CD4-positive, alpha-beta T cell (primary cell): ENCODE measurements at places on chromosomes 4 and X.
A peak's percentile ranks its signal among the peaks of the same experiment; 100 is the strongest.

DNA sequence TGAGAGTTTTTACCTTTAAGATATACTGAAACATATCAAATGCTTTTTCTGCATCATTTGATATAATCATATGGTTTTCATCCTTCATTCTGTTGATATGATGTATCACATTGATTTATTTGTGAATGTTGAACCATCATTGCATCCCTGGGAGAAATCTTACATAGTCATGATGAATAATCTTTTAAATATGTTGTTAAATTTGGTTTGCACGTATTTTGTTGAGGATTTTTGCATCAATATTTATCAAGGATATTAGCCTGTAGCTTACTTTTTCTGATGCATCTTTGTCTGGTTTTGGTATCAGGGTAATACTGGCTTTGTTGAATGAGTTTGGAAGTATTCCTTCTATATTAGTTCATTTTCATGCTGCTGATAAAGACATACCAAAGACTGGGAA is 541.4 kb downstream of the TLL1 start:
- no peak for DNase-seq

DNA sequence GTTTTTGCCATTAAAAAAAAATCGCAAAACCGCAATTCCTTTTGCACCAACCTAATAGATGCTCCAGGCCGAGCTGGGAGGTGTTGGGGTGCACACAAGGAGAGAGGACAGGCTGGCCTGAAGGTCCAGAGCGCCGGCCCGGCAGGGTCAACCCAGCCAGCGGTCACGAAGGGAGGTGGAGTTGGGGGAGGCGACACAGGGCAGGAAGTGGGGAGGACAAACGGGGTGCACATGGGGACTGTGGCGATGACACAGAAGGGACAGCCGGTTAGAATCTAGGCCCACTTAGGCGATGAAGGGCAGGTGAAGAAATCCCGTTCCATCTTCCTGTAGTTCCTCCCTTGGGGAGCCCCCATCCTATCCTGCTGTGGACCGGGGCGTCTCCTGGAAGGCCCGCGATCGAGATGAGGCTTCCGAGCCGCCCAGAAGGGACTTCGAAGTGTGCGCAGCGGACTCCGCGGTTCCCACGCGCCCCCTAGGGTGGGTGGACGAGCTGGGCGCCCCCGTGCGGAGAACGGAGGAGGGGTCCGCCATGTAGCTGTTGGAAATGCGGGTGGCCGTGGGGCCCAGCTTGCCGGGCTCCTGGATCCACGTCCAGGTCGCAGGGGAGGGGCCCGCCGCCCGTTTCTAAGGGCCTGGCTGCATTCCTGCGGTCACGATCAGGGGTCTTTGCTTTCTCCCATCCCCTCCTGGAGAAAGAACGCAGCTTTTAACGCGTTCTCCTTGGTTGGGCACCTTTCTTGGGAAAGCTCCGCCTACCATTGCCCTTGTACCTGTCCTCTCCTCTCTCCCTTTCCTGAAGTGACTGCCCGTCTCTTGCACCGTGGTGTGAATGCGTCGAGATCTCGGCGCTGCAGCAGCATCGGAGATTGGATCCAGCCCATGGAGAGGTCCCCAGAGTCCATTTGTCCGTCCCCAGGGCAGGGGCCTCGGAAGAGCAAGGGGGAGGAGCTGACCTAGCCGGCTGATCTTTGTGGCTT is 17.0 kb upstream of the HPF1 start:
- peak; percentile 41 for DNase-seq

GRCh38 chr4:106058921-106059320 is 163.7 kb downstream of the NPNT start:
- no peak for DNase-seq

DNA sequence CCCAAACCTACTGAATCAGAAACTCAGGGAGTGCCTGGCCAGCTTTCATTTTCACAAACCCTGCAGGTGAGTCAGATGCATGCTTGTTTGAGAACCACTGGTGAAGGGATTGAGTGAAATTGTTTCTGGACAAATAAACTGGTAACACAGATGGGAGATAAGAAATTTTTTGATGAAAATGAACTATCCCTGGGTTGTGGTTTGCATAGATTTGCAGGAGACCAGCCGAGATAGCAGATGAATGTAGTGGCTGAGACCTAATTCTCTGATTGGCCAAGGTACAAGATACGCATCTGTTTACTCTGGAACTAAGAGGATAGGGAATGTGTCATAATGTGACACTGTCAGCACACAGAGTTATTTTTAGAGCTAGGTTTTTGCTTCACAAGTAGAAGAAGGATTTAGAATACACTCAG is 117.8 kb upstream of the NOCT start:
- DNase-seq = no peak

DNA sequence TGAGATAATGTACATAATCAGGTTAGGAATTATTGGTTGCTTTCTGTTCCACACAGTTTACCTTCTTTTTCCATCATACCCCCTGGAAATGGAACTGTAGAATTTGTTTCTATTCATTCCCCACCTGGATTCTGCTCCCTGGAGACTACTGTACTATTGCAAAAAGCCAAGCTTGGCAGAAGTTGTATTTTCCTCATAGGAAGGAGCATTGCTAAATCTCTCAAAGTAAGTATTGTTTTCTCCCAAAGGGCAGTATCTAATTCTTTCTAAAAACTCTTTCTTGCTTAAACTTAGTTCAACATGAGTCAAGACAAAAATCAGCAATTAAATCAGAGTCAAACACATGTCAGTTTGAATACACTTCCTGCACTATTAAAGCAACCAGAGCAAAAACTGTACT is 136.2 kb downstream of the CDS1 start:
- no peak for DNase-seq

DNA sequence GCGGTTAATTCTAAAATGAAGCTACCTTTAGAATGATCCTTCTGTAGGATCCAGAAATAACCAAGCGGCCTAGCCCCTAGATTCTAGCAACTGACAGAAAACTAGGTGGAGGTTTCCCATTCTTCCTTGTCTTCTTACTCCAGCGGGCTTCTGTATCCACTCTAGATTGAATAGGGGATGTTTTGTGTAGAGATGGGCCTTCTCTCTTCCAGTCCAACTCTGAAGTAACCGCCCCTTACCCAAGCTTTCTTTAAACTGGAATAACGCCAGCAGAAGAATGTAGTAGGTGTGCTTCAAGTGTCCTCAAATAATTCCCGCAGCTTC is 386 bp upstream of the TMEM184C start:
- no peak for DNase-seq

DNA sequence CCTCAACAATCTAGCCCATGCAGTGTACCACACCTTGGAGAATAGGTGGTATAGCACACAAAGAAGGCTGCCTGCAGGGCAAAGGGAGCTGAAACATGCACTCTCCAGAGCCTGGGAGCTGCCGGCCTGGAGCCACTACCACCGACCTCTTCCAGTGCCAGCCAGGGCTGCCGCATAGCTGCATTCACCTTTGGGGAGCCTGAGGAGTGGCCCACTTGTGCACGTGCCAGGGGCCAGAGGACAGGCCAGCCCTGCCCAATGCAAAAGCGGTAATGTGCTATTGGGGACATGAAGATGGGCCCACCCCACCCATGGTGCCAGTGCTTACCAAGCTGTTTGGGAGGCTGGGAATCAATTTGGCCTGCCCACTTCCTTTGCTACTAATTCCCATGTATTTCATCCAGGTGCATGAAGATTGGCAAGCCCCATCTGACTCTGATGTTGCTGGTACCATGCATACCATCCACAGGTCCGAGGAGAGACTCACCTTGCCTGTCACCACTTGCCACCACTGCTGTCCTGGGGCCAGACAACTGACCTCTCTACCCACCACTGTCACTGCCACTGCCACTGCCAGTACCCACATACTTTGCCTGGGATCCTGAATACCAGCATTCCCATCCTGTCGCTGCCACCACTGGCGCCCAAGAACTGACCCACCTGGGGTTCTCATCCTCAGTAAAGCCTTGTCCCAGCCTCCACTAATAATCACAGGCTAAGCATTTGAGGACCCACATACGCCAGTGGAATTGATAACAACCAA is 506.9 kb downstream of the MAGEB5 start:
- DNase-seq = no peak

DNA sequence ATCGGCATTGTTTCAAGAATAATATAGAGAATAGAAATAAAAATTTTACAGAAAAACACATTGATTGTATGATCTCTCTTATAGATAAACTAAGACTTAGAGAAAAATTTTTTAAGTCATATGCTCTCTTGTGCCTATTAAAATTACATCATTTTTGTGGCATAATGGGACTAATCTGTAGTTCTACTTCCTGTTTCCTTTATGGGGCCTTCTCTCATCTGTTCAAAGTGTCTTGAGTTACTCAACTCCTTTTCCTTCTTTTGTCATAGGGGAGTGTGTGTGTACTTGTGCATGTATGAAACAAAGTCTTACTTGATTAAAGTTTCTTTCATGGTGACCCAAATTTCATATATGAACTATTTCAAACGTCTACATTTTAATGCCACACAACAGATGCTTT is 1448.9 kb upstream of the TENM3 start:
- no peak for DNase-seq

DNA sequence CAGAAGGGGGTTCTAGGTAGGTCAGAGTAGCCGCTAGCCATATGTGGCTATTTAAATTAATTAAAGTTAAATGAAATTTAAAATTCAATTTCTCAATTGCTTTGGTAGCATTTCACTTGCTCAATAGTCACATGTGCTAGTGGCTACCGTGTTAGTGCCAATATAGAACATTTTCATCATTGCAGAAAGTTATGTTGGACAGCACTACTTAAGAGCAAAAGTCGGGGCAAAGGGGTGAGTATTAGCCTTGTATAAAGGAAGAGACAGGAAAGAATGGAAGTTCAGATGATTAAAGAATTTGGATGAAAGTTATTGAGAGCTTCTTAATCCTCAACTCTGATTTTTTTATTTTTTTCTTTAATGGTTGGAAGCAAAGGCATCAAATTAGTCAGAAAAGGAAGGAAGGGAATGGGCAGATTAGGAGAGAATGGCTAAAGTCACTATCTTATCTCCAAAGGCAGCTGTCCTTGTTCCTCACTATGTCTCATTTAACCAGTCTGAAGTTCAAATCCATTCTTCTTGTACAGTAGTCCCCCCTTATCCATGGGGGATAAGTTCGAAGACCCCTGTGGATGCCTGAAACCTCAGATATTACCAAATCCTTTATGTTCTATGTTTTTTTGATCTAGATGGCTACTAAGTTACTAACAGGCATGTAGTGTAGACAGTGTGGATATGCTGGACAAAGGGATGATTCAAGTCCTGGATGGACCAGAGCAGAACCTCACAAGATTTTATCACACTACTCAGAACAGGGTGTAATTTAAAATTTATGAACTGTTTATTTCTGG is 22.9 kb downstream of the OCIAD1 start:
- DNase-seq = no peak

- no peak for DNase-seq
These were observed 638.0 kb upstream of the FRG1 start for GRCh38 chr4:189302719-189303118.

DNA sequence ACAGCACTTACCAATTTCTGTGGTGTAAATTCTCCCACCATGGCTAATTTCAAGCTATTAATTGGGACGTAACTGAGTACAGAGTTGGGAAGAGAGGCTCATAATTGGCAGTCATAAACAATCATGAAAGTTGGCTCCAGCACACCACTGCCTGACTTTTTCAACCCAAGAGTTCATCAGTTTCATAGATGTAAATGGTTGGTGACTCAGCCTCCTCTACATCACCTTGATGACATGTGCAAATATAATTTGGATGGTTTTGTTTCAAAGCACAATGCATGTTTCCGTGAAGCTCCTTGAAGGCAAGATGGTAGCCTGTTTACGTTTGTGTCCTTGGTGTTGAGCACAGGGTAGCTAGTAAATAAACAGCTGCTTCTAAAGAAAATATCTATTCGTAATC is 235.1 kb downstream of the LDB2 start:
- no peak for DNase-seq

DNA sequence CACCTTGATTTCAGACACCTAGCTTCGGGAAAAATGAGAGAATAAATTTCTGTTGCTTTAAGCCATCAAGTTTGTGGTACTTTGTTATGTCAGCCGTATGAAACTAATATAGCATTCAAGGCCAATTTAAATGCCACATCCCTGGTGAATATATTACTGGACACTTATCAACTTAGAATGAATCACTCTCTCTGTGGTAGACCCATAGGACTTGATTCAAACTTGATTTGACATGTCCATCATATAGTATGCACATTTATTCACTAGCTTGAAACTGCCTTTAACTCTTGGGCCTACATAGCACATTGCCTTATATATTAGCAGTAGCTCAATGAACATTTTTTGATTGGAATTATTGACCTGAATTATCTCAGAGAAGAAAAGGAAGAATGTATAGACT is 172.3 kb downstream of the ADGRA3 start:
- DNase-seq = no peak

GRCh38 chr4:113407409-113407808 is 354.1 kb downstream of the CAMK2D start:
- DNase-seq = no peak

DNA sequence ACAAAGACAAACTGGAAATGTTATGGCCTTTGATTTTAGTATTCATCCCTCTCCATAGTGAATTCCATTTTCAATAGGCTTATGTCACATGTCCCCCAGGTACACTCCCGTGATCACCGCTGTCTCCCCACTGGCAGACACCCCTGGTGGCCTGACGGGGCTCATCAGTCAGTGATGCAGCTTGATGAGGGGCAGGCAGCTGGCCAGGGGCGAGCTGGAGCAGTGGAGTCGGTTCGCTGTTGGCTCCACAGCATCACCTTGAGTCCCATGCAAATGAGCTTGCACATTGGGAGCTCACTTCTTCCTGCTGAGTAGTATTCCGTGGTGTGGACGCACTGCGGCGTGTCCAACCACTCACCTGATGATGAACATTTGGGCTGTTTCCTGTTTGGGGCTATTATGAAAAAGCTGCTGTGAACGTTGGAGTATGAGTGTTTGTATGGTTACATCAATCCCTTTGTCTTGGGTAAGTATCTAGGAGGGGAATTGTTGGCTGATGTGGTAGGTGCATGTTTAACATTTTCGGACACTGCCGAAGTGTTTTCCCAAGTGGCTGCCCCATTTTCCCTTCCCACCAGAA is 5.2 kb downstream of the TREX2 start:
- no peak for DNase-seq

GRCh38 chr4:68683034-68683433 is 12.6 kb upstream of the UGT2B15 start:
- DNase-seq = no peak

- peak; percentile 38 for DNase-seq
These were observed 22.4 kb upstream of the CLTRN start for GRCh38 chrX:15686818-15687685.

DNA sequence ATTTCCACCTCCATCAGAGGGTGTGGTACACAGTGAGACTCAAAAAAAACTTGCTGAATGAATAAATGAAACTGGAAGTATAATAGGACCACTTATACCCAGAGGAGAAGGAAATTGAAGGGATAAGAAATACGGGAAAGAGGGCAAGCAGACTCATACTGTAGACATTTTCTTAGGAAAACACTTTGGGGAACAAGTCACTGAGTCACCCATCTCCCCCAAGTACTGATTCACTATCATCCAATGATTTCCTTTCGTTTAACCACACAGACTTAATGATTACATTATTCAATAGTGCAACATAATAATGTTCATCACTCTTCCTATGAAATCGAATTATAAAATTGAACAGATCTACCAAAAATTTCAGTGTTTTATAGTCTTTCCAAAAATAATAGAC is 97.1 kb downstream of the LDB2 start:
- DNase-seq = no peak
